ENCODE measurements at places on chromosomes 2 and 18. TPM values are rescaled to one million over a fixed set of nuclear protein-coding genes. Genes with fewer than 3 reads are reported as not detected.

The HOXD13 gene
- not detected for total RNA-seq

The RGPD8 gene
- 7.4 TPM for total RNA-seq

The NT5DC4 gene
- not detected for total RNA-seq

The TDRD15 gene
- not detected for total RNA-seq

The SERPINB2 gene
- total RNA-seq, result not detected

The CDH19 gene
- total RNA-seq, result not detected

The IL36B gene
- not detected for total RNA-seq

Measured in activated naive CD4-positive, alpha-beta T cell treated with anti-CD3 and anti-CD28 coated beads, Interleukin-2, amount 50 U/mL, for 72 hours (primary cell).